ENCODE measurements at places on chromosomes 2 and 18. TPM values are rescaled to one million over a fixed set of nuclear protein-coding genes. Genes with fewer than 3 reads are reported as not detected.

The XIRP2 gene
- total RNA-seq = 0.03 TPM

The PLEK gene
- 3.2 TPM for total RNA-seq

- no peak for DNase-seq
These were observed 76.4 kb downstream of the HDAC4 start for GRCh38 chr2:239324456-239324855.

The REG3A gene
- not detected for total RNA-seq

GRCh38 chr18:58335821-58336220, 291.8 kb downstream of the NEDD4L start:
- no peak for DNase-seq

The ALPP gene
- total RNA-seq = not detected

- DNase-seq = no peak
These were observed 329.3 kb downstream of the ARHGAP15 start for GRCh38 chr2:143458258-143459190.

The OTX1 gene
- 0.85 TPM for total RNA-seq

DNA sequence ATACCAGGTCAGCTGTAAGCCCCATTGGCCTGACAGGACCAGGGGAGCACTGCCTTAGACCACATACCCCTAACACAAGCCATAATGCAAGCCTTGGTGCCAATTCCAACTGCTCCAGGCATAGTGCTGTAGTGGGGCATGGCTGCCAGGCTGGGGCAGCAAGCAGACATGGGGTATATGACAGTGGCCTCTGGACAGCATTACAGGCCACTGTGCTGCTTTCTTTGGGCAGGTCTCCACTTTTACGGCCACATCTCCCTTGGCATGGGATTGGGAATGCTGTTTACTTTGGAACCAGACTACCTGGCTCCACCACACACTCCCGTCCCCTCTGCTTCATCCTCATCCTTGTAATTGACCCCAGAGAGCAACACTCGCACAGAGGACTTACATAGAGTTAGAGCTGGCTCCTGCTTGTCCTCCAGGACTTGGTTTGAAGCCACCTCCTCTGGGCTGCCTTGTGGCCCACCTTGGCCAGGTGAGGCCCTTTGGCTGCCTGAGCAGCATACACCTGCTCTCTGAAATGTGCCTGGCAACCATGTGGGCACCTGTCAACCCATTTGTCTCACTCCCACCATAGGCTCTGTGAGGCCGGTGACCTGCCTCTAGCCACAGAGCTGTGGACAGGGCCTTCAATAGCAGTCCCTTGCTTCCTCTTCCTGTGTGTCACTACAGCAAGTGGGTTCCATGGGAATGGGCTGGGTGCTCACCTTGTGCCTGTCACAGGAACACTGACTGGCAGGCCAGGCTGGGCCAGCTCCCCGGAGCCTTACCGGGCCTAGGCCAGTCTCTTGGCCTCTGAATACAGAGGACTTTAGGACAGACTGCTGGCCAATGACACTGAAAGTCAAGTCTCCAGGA, 262.6 kb upstream of the HS6ST1 start:
- DNase-seq = no peak

DNA sequence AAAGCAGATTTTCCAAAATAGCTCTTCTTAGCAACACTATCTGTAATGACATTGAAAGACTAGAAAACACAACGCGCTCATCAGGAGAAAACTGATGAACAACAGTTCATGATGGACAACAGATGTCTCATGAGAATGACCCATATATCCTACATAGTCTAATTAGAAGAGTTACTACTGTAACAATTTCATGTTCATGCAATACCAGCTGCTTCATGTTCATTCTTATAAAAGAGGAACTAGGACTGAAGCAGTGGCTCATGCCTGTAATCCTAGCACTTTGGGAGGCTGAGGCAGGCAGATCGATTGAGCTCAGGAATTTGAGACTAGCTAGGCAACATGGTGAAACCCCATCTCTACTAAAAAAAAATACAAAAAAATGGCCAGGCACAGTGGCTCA, 22.7 kb downstream of the TRAPPC8 start:
- no peak for DNase-seq

The SCN7A gene
- total RNA-seq = 23.1 TPM

DNA sequence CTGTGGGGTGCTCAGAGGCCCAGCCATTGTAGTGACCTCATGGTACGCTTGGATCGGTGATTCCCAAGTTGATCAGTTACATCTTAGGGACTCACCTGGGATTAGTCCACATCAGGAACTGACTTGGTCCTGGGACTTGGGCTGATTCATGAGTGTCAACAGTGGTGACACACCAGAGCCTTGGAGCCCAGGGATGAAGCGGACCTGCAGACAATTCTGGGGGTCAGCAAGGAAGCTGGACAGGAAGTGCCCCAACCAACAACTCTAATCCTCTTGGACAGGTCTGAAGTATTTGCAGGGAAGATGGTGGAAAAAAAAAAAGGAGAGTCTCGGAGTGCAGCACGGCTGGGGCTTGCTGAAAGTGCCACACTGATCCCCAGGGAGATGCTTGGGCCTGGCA, 288.6 kb downstream of the PHLPP1 start:
- DNase-seq = no peak

The PRSS56 gene
- not detected for total RNA-seq

DNA sequence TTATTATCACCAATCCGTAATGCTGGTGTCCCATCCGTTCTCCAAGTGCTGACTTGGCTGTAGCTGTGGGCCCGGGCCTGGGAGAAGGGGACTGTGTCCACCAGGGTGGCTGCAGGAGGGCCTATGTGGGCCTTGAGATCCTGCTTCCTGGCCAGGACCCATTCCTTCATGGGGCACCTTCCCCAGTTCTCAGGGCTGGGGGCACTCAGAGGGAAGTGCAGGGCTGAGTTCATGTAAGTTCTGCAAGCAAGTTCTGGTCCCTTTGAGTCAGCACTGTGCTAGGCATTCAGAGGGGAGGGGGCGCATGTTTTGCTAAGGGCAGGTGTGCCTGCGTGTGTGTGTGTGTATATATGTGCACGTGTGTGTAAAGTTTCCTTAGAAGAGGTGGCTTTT, 94.0 kb downstream of the GLI2 start:
- DNase-seq = no peak

DNA sequence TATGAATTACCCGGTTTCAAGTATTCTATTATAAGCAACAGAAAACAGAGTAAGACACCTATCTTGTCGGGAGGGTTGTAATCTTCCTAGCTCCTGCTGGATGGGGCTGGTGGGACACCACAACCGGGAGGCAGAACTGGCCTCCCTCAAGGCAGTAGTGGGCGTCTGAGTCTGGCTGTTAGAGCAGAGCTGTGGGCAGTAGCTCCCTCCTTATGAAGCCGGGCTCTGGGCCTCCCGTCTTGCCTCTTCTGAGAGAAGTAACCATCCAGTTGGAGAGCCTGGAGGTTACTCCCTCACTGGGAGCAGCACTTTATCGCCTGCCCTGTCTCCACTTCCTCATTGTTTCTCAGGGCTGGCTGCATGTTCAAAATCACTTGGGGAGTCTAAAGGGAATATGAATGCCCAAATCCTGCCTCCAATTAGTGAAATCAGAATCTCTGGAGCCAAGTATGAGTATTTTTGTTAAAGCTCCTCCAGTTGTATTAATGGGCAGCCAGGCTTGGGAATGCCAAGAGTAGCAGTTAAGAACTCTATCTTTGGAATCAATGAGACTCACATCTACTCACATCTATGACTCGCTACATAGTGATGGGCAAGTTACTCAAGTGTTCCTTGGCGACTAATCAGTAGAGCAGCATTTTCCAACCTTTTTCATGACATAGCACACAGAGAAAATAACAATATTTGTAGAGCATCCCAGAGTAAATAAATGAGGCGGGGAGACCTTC, 27.3 kb upstream of the NRP2 start:
- DNase-seq = no peak

The KANSL1L gene
- 21.7 TPM for total RNA-seq

GRCh38 chr2:177036747-177037146, 175.8 kb upstream of the HNRNPA3 start:
- no peak for DNase-seq

The SOX11 gene
- not detected for total RNA-seq

The ZSWIM2 gene
- total RNA-seq = not detected

GRCh38 chr2:238703053-238703415, 144.9 kb upstream of the TWIST2 start:
- no peak for DNase-seq

- DNase-seq = no peak
These were observed 55.7 kb downstream of the DNMT3A start for GRCh38 chr2:25286025-25286400.

- no peak for DNase-seq
These were observed 67.5 kb upstream of the AMMECR1L start for GRCh38 chr2:127953128-127953718.

- no peak for DNase-seq
These were observed 65.7 kb downstream of the REL start for GRCh38 chr2:60947056-60947455.

The ALK gene
- 0.19 TPM for total RNA-seq

The SPEG gene
- 3.9 TPM for total RNA-seq

The PEX13 gene
- 34.0 TPM for total RNA-seq

DNA sequence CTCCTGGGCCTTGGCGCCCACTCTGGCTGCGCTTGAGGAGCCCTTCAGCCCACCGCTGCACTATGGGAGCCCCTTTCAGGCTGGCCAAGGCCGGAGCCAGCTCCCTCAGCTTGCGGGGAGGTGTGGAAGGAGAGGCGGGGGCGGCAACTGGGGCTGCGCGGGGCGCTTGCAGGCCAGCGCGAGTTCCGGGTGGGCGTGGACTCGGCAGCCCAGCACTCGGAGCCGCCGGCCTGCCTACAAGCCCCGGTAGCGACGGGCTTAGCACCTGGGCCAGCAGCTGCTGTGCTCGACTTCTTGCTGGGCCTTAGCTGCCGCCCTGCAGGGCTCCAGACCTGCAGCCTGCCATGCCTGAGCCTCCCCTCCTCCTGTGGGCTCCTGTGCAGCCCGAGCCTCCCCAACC, 141.5 kb upstream of the SLC39A10 start:
- no peak for DNase-seq

DNA sequence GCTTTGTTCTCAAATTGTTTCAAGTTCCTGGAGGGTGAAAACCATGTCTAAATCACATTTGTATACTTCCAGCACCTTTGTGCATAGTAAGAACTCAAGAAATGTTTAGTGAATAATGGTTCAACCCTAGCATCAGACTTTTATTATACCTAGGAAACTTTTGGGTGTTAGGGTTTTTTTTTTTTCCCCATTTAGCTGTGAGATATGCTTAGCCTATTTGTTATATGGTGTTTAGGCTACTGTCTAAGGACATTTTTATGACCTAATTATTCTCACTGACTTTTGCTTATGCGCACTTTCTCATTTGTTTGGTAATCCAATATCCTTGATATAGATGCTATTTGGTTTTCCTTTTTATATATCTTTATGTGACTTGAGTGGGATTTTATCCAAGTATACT, 164.7 kb downstream of the PHLPP1 start:
- DNase-seq = no peak

- no peak for DNase-seq
These were observed 135.2 kb upstream of the ACVR2A start for GRCh38 chr2:147709655-147710054.

DNA sequence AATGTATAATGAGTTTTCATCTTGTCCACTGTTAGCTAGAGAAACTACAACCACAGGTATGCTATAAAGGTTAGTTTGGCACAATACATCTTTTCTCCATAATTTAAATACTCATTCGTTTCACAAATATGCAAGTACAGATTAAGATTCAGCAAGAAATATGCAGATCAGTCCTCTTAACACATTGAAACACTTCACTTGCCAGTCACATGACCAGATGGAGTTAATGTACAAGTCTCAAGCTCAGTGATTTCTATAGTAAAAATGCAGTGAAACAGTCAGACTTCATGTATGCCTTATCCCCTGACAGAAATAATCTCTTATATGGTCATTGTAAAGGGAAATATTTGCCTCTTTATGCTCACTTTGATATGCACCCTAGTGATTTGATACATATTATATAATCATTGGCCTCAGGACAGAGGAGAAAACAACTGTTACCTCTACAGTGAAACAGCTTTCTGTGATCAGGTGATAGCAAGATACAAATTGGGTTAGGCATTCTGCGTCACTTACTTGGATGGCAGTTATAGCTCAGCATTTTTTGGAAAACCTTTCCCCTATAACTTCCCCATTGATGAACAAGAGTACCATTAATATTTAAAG, 104.6 kb downstream of the TCF4 start:
- DNase-seq = no peak

Measured in esophagus squamous epithelium (tissue), 5 donors.